ENCODE measurements at places on chromosomes 2 and 18.

GRCh38 chr18:54740136-54740846 lies 88.0 kb upstream of the RAB27B start:
- no peak for DNase-seq

GRCh38 chr2:127961729-127962128 lies 66.1 kb downstream of the SAP130 start:
- no peak for DNase-seq

DNA sequence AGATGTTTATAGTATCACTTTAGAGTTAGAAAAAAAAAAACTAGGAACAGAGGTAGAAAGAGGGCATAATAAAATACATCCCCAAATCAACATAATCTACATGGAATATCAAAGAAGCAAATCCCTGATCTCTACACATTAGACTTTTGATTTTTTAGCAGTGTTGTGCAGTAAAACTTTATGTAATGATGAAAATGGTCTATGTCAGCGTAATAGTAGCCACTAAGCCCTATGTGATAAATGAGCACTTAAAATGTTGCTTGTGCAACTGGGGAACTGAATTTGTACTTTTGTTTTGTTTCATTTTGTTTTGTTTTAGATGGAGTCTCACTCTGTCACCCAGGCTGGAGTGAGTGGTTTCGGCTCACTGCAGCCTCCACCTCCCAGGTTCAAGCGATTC lies 36.3 kb downstream of the LNPK start:
- DNase-seq: no peak

DNA sequence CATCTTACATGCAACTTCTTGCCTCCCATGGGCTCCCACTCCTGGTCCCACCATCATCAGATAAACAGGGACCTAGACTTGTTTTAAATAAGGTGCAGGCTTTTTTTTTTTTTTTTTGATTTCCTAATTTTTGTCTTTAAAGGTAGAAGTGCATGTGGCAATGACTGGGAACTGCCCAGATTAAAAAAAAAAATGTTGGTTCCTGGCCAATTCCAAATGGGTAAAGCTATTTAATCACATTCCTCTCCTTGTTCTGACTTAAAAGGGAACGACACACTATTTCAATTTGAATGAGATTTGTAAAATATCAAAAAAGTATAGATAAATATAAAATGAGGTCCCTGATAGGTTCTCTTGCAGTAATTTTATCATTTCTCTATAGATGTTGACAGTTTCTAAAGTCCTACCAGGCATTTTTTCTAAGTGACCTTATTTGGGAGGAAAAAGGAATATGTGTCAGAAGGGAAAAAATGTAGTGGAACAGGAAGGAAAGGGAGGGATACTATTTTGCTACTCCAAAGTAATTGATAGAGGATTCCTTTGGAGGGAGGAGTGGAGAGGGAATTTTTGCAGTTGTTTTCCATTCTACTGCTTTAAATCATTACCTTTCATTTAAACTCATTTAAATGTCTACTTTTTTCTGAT lies 43.3 kb downstream of the DDX1 start:
- DNase-seq: no peak

DNA sequence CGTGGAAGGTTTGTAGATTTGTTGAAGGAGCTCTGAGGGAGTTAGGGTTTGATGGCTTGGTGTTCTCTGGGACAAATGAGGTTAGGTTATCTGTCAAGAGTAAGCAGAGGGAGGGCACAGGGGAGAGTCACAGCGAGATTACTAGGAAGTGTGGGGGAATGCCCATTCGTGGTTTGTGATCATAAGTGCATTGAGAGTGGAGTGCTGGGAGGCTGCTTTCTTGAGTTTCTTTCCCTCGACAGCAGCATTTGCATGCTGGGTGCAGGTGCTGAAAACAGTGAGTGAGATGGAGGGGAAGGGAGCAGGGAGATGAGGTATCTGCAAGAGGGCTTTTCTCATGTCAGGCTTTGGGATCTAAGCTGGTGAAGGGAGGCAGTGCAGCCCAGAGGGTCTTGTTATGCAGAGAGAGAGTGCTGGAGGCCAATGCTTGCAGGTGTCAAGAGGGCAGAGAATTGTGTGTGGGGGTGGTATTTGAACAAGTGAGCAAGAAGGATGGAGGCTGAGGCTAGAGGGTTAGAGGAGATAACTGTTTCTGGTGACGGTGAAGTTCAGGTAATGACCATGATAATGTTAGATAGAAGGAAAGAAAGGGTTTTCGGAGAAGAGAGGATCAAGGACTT lies 8.8 kb downstream of the RALB start:
- DNase-seq: no peak

GRCh38 chr2:11658208-11659114 lies 11.5 kb downstream of the NTSR2 start:
- no peak for DNase-seq

DNA sequence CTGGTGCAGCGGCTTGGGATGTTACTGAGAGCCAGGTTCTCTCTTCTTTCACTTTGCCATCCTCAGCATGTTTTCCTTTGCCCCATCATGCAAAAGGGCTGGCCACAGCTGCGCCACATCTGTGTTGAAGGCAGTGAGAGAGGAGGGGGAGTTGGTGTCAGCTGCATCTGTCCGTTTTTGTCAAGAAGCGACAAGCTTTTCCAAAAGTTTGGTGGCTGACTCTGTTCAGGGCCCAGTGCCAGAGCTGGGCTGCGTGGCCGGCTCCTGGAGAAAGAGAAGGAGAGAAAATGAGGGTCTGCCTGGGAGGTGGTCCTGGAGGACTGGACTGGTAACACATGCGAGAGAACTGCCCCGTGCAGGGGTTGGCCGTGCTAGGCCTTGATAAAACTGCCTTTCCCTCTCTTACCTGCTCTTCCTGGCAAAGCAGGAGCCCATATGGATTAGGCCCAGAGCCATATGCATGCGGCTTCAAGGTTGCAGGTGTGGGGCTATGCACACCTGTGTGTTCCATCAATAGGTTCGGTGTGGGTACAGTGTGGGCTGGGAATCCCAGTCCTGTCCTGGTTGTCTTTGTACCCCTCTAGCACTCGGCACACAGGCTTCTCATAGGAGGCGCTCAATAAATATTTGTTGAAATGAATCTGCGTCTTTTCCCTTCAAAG lies 9.0 kb downstream of the RNF144A start:
- no peak for DNase-seq

GRCh38 chr2:225065882-225066281 lies 23.6 kb upstream of the DOCK10 start:
- no peak for DNase-seq

DNA sequence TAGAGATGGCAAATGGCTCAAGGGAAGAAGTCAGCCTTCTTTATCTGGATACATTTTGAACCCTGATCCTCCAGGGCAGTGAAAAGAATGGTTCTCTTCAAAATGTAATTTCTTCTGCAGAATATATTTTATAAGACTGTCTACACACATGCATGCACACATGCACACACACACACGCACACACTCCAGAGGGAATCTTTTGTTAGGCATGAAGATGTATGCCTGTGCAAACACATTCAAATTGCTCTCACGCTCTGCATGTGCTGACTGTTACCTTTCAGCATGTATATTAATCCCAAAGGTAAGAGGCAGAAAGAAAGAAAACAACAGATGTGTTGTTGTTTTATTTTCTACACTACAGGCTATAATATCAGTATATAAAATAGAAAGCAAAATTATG lies 43.2 kb downstream of the SLC5A7 start:
- DNase-seq: no peak

- no peak for DNase-seq
Observed at GRCh38 chr18:26545335-26546123, 2.8 kb downstream of the KCTD1 start.

DNA sequence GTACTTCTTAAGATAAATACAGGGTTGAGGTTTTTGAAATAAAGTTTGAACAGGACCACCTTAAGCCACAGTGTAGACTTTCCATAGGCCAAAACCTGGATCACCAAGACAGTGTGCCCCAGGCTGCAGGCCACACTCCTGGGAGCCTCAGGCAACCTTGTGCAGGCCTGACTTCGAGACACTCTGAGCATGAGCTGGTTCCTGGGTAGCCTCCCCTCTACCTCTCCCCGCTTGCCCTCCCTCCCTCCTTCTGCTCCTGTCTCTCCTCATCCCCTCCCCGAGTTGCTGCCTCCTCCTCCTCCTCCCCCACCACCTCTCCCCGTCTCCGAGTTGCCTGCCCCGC lies 10.6 kb upstream of the PROC start:
- no peak for DNase-seq

DNA sequence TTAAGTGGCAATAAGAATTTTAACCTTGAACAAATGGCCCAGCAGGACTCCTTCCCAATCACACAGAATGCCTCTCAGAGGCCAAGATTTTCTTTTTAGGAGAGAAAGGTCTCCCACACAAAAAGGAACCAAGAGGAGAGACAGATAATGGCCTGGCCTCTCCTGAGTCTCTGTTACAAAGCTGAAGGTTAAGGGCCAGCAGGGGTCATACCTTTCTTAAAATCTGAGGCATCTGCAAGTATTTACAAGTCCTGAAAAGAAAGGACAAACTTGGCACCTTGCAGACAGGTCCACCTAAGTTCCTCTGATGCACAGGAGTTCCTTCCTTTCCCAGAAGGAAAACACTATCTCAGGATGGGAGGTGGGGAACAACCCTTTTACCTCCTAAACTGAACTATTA lies 142.3 kb downstream of the TMEM163 start:
- DNase-seq: no peak

- peak; percentile 80 for DNase-seq
Observed at GRCh38 chr2:16507655-16508489, 157.8 kb downstream of the CYRIA start.

DNA sequence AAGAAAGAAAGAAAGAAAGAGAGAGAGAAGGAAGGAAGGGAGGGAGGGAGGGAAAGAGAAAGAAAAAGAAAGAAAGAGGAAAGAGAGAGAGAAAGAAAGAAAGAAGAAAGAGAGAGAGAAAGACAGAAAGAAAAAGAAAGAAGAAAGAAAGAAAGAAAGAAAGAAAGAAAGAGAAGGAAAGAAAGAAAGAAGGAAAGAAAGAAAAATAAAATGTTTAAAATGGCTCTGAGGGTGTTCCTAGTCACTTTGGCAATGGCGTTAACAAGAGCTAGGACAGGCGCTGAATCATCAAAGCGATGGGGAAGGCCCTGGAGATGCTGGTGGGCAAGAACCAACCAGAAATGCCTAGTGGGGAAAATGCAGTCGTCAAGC lies 77.8 kb upstream of the GPC1 start:
- DNase-seq: no peak

DNA sequence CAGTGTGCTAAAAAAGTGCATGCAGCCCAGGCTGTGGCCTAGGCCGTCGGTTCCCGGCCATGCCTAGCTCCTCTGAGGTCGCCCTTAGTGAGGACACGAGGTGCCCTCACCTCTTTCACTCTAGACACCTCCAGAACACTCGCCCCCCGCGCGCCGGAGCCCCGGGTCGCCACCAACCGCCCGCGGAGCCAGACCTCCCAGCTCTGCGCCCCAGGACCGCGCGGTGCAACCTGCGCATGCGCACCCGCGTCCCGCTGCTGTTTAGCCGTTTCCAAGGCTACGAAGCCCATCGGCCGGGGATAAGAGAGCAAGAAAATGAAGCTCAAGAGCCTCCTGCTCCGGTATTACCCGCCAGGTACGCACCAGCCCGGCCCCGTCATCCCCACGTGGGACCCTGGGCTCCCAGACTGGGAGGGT lies at the start of gene DAW1:
Gene DAW1, plus strand, starts transcription at position 257 of the 417 bp plus-strand sequence. Its CDS starts 59 bp downstream, at position 316.
- DNase-seq: peak; percentile 78

- no peak for DNase-seq
Observed at GRCh38 chr2:109237792-109238191, 108.8 kb downstream of the SH3RF3 start.

GRCh38 chr2:238142382-238143205 lies 4.1 kb downstream of the KLHL30 start:
- peak; percentile 42 for DNase-seq

DNA sequence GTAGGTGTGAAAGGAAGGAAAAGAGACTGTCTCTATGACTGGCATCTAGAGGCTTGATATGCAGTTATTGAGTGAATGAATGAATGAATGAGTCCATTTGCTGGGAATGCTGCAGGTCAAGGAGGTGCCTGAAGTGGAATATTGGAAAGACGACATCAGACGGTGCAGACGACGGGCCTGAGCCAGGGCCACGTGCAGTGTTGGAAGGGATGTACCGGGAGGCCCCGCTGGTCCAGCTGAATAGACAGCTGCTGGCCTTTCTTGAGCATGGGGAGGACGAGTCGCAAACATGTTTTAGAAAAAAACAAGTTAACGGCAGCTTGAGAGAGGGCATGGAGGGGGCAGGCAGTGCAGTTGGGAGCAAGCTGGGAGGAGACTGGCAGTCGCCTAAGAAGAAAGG lies 237.1 kb upstream of the PXDN start:
- DNase-seq: no peak

DNA sequence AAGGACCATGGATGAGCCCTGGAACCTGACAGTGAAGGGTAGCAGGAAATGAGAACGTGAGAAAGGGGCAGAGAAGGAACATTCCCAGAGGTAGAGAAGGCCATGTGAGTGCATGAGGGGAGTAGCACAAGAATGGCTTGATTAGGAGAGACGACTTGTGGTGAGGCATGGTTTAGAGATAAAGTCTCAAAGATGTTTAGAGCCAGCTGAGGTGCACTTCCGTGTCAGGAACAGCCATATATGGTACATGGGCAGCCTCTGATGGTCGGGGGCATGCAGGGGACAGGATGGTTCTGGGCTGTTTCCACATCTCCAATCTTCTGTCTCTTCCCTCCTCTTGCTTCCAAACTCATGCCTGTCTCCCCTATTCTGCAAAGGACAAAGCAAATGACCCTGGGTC lies 28.8 kb upstream of the EFEMP1 start:
- DNase-seq: no peak

DNA sequence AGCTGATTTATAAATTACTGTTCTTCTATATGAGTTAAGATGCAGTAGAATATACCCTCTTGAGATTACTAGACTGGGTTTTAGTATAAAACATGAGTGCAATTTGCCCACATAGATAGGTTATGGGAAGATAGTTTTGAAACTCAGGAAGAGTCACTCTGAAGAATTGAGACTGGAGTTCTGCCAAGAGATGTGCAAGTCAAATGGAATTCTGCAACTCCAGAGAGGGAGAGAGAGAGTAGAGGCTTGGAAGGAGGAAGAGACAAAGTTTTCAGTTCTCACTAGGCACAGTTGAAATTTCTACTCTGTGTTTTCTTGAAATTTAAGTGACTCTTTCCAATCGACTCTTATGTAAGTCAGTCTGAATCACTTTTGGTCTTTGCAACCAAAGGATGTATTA lies 878.8 kb downstream of the TSN start:
- DNase-seq: no peak

All from right kidney (tissue), 9 donors.